ENCODE measurements at places on chromosomes 6 and 20.

DNA sequence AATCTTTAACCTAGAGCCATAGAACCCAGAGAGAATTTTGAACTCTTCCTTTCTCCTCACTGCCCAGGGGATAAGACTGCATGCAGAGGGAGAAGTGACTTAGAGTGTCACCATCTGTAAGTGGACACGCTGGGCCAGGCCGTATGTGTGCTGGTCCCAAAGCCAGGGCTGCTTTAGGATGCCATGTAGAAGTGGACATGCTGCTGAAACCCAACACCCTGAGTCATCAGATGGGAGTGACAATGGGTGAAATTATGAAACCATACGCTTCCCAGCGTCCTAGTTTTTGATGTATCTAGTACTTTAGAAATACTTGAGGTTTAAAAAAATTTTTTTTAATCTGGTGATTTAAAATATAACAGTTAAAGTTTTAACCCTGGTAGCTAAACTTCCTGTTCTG is 191.1 kb downstream of the FNDC1 start:
- DNase-seq, result no peak

DNA sequence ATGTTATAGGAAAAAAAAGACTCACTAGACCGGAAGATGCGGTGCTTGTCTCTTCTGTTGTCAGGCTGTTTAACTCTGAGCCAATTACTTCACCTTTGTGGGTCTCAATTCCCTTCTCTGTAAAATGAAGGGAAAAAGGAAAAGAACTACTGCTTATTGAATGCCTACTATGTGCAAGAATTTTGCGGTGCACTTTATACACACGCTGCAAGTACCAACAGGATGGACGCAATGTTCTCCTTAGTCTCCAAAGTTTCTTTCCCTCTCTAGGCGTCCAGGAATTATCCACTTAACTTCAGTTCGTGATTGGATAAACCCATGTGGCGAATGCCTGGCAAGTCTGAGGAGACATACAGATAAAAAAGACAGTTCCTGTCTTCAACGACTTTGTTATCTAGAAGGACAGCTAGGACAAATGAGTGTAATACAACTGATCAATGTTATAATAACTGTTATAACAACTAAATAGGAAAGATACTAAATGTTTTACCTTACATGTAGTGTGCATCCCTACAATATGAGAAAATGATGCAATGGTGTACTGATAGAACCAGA is 69.0 kb upstream of the JARID2 start:
- no peak for DNase-seq

DNA sequence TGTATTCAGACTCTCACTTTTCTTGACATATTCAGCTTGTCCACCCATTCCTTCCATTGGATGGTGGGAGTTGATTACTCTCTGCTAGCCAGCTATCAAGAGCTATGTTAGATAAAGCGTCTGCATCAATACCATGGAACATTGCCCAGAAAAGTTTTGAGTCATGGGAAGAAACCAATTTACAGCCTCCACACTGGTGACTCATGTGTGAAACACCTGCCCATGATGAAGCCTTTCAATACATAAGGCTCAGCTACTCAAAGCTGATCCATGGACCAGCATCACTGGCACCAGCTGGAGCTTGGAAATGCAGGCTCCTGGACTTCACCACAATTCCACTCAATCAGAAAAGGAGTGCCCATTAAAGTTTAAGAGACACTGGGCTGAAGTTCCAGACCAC is 16.1 kb downstream of the PLA2G7 start:
- DNase-seq, result no peak

GRCh38 chr6:157790548-157791160 is 32.4 kb upstream of the SNX9 start:
- DNase-seq, result no peak

GRCh38 chr6:137541534-137542063 is 47.4 kb upstream of the OLIG3 start:
- DNase-seq, result no peak

GRCh38 chr6:92564376-92564775 is 855.0 kb downstream of the EPHA7 start:
- no peak for DNase-seq

- DNase-seq, result no peak
Measured at GRCh38 chr6:89313006-89313405, 2.1 kb downstream of the GABRR2 start.

DNA sequence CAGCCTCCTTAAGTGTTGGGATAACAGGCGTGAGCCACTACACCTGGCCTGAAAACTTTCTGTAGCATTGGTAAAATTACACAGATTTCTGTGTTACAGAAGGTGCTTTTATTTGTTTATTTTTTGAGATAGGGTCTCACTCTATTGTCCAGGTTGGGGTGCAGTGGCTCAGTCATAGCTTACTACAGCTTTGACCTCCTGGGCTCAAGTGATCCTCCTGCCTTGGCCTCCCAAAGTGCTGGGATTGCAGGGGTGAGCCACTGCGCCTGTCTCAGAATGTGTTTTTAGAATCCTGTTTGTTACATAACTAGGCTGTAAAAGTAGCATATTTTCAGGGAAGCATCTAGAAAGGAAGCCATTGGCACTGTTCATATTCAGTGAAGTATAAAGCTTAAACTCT is 16.9 kb upstream of the BLTP3A start:
- no peak for DNase-seq

GRCh38 chr6:52454556-52454955 is 34.4 kb downstream of the EFHC1 start:
- DNase-seq, result no peak

GRCh38 chr20:15245896-15246295 is 908.5 kb upstream of the FLRT3 start:
- DNase-seq, result no peak

DNA sequence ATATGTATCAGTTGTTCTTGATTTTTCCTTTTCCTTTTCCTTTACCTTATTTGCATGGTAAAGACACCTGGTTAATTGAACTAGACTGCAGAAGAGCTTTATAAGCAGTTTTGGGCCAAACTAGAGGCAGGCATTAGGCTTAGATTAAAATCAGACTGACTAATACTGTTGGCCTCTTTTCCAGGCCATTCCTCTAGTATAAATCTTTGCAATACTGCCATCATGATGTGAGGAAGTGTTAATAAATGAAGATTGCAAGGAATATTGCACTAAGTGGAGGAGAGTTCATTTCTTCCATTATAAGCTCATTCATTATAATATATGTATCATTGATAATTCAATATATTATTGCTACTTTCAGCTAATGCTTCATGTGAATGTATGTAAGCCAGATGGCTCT is 163.8 kb downstream of the MMUT start:
- no peak for DNase-seq

DNA sequence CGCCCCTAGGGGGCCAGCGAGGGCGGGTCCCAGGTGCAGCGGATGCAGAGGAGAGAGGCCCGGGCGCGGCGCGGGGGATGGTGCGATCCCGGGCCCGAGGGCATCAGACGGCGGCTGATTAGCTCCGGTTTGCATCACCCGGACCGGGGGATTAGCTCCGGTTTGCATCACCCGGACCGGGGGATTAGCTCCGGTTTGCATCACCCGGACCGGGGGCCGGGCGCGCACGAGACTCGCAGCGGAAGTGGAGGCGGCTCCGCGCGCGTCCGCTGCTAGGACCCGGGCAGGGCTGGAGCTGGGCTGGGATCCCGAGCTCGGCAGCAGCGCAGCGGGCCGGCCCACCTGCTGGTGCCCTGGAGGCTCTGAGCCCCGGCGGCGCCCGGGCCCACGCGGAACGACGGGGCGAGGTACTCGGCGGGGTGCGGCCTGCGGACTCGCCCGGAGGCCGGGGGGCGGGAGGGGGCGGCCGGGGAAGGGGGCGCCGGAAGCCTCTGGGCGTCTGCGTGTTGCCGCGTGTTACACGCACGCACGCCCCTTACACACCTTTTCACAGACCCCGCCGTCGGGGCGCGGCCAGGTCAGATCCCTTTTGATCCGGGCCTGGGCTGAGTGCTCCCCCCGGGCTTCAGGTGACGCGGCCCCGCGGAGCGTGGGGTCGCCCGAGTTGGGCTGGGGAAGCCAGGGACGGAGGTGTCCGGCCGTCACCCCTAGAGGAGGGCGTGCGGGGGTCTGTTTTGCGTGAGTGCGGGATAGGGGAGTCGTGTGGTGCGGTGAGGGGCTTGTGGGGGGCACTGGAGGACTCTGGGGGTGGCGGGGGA is 412 bp downstream of the TRIB3 start:
- peak; percentile 47 for DNase-seq

- no peak for DNase-seq
Measured at GRCh38 chr6:34240329-34241248, 3.9 kb downstream of the HMGA1 start.

GRCh38 chr20:14951707-14952418 is 614.5 kb upstream of the FLRT3 start:
- DNase-seq, result no peak
